Muscle of leg (tissue), 16 donors: ENCODE measurements at places on chromosomes 2 and 18. TPM values are rescaled to one million over a fixed set of nuclear protein-coding genes. Genes with fewer than 3 reads are reported as not detected.

The CHST10 gene
- total RNA-seq = 14.0 TPM

DNA sequence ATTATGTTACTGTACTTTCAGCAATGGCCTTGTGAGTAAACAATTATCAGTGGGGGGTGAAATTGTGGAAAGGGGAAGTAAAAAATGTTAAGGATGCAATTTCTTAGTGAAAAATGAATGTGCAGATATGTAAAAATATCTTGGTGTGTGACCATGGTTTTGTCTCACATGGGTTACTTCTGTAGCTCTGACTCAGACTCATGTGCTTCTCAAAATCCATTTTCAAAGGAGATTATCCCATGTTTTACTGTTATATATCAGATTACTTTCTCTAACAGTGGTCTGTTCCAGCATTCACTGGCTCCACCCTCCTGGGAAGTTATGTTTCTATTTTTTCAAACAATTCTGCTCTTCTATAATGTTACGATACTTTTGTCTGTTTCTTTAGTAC, 298.2 kb upstream of the COL3A1 start:
- H3K4me3 ChIP-seq = no peak overlapping the region
- no peaks in the 10 kb centered on the region for H3K27me3 ChIP-seq
- H3K27ac ChIP-seq = no peak overlapping the region

The MC4R gene
- total RNA-seq = 0.62 TPM

DNA sequence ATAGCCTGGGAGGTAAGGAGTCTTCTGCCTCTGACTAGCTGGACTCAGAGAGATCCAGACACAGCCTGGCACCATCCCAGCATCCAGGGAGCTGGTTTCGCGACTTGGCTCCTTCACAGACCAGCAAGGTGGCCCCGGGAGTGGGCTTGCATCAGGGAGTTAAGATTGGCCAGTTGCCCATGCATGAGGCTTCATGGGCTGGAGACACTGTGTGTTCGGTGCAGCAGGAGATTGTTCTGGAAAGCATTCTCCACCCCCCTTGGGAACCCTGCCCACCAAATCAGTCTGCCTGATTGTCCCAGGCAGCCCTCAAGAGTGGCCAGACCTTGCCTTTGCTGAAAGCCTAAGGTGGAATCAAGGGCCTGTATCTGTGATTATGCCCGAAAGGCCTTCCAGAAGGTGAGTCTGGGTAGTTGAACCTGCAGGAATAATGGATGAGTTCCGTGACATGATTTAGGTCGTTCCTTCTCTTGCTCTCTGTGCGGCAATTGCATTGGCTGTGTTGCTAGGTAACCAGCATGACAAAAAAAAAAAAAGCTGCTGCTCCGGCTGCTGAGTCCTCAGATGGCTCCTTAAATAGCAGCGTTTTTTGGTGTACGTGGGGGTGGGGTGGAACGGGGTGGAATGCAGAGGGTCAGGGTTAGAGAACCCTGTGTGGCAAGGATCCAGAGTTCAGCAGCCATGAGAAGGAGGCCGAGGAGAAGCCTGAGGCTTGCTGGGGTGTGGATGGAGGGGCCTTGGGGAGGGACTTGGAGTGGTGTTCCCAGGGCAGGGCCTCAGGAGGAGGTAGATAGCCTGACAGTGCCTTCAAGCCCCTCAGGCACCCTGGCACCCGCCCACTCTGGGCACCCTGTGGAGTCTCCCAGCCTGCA, 93.0 kb upstream of the MCFD2 start:
- H3K27me3 ChIP-seq = no peaks in the 10 kb centered on the region
- H3K36me3 ChIP-seq = peaks cover 30% of the 10 kb centered on the region
- H3K27ac ChIP-seq = peak overlapping the region; percentile 83
- peak; percentile 89 for DNase-seq
- peaks cover 65% of the 10 kb centered on the region for H3K4me1 ChIP-seq
- no peak overlapping the region for H3K4me3 ChIP-seq

GRCh38 chr2:126725580-126725979, 69.6 kb downstream of the GYPC start:
- H3K4me1 ChIP-seq = peaks cover 22% of the 10 kb centered on the region
- DNase-seq = no peak
- H3K36me3 ChIP-seq = no peaks in the 10 kb centered on the region
- H3K4me3 ChIP-seq = no peak overlapping the region

DNA sequence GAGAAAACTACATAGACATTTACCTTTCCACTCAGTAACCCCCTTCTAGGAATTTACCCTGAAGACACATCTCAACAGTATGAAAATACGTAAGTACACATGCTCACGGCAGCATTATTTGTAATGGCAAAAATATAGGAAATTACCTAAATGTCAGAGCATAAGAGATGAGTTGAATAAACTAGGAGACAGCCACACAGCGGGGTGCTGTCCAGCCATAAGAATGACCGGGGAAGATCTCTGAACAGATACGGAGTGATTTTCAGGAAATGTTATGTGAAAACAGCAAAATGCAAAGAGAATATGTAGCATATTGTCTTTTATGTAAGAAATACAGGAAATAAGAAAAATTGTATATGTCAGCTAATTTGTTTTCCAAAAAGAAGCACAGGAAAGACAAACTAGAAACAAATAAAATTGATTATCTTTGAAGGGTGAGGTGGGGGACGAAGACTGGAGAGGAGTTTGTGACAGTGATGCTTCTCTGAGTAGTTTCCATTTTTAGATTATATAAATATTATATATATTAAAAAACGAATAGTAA, 195.4 kb downstream of the HAUS1 start:
- H3K4me1 ChIP-seq = peaks cover 8% of the 10 kb centered on the region
- no peak overlapping the region for H3K4me3 ChIP-seq
- no peaks in the 10 kb centered on the region for H3K36me3 ChIP-seq
- no peak overlapping the region for H3K27ac ChIP-seq

- H3K27ac ChIP-seq = peak overlapping the region; percentile 58
- no peaks in the 10 kb centered on the region for H3K27me3 ChIP-seq
- peak; percentile 78 for DNase-seq
- no peak overlapping the region for H3K4me3 ChIP-seq
- peaks cover 6% of the 10 kb centered on the region for H3K4me1 ChIP-seq
These were observed 22.2 kb upstream of the TMEM87B start for GRCh38 chr2:112032689-112033465.

The RAB6D gene
- 0.09 TPM for total RNA-seq

DNA sequence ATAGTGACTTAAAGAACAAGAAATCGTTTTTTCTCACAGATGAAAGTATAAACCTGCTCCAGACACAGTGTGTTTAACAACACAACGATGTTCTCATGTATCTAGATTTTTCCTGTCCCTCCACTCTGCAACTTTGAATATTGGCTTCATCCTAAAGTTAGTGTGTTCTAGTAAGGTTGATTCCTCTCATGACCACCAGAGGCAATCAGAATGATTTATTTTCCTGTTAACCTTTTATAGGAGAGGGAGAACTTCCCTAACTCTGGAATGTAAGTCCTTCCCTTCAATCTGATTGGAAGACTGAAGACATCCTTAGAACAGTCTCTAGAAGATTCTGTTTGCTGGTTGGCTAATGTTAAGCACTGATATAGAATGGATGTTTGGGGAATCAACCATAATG, 41.0 kb upstream of the TAF4B start:
- H3K4me3 ChIP-seq = no peak overlapping the region
- H3K27ac ChIP-seq = no peak overlapping the region
- H3K27me3 ChIP-seq = no peaks in the 10 kb centered on the region
- no peak for DNase-seq
- H3K36me3 ChIP-seq = no peaks in the 10 kb centered on the region
- no peaks in the 10 kb centered on the region for H3K4me1 ChIP-seq

The PLGLB2 gene
- 0.80 TPM for total RNA-seq

GRCh38 chr2:37894047-37894446, 31.0 kb upstream of the RMDN2 start:
- H3K4me3 ChIP-seq = no peak overlapping the region
- H3K36me3 ChIP-seq = no peaks in the 10 kb centered on the region
- H3K27me3 ChIP-seq = no peaks in the 10 kb centered on the region
- DNase-seq = no peak
- no peaks in the 10 kb centered on the region for H3K4me1 ChIP-seq
- H3K27ac ChIP-seq = no peak overlapping the region

- no peak overlapping the region for H3K4me3 ChIP-seq
- no peaks in the 10 kb centered on the region for H3K36me3 ChIP-seq
- peak overlapping the region; percentile 88 for H3K27ac ChIP-seq
- DNase-seq = no peak
These were observed 60.2 kb downstream of the E2F6 start for GRCh38 chr2:11405599-11406266.

DNA sequence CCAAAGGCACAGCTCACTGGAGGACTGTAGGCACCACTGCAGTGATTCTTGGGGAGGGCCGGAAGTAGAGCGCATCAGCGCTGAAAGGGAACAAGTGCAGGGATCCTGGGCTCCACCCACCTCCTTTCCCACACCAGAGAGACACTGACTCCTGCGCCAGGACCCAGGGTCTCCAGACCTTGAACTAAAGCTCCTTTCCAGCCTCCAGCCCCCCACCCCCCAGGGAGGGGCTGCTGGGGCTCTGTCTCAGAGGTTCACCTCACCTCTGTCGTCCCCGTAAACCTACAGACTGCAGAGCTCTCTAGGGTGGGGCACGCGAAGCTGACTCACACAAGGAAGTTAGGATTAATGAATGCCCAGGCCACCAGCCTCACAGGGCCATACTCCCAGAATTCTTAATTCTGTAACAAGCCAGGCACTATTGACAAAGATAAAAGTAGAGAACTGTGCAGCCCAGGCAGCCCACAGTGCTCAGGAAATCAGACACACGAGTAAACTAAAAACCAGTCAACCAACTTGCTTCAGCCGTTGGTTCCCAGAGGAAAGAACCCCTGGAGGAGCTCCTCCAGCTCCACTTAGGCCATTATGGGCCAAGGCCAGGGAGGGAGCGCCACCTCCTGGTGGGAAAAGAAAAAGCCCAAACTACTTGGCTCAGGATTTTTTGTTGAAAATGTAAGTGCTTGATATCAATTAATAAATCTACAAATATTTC, 45.1 kb upstream of the ACAA2 start:
- H3K36me3 ChIP-seq = no peaks in the 10 kb centered on the region
- DNase-seq = peak; percentile 64
- H3K4me3 ChIP-seq = no peak overlapping the region
- no peaks in the 10 kb centered on the region for H3K27me3 ChIP-seq
- H3K27ac ChIP-seq = no peak overlapping the region

The IL1R2 gene
- total RNA-seq = 0.18 TPM

DNA sequence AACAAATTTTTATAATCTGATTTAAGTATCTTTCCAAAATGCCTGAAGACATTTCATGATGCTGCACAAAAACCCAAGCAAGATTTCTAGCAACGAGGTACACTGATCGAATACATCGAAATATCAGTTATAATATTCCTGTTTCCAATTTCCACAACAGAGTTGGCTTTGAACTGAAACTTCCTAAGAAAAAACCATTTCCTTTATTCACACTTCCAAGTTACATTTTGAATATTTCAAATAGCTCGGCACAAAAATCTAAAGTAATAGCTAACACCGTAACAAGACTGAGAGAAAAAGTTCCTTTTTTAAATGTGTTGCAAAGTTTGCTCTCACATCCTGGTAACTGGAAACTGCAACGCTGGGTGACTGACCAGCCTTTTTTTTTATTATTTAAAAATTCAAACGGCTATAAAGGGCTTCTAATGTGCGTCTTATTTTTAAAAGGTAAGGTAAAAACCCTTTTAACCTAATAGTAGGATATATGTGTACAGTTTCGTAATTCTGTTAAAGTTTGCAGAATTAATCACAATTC, 1.7 kb downstream of the HNRNPLL start:
- DNase-seq = peak; percentile 39
- peak overlapping the region; percentile 97 for H3K27ac ChIP-seq
- H3K4me1 ChIP-seq = peaks cover 14% of the 10 kb centered on the region
- peak overlapping the region; percentile 89 for H3K4me3 ChIP-seq
- no peaks in the 10 kb centered on the region for H3K27me3 ChIP-seq

DNA sequence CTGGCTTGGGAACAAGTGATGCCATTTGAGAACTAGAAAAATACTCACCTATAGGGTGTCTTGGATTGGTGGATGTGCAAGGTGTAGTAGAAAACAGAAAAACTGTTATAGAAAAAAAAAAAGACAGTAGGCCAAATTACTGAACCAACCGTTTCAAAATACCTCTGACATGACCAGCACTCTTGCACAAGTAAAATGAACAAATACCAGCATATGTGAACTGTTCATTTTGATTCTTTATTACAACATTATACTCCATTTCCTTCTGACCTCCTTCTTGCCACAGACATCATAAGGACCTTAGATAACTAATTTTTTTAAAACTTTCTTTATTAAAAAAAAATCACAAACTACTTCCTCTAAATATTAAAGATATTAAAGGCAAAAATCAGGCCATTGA, 125.5 kb downstream of the ATAD2B start:
- H3K27ac ChIP-seq = no peak overlapping the region
- DNase-seq = no peak
- H3K36me3 ChIP-seq = no peaks in the 10 kb centered on the region
- H3K27me3 ChIP-seq = no peaks in the 10 kb centered on the region
- no peak overlapping the region for H3K4me3 ChIP-seq

DNA sequence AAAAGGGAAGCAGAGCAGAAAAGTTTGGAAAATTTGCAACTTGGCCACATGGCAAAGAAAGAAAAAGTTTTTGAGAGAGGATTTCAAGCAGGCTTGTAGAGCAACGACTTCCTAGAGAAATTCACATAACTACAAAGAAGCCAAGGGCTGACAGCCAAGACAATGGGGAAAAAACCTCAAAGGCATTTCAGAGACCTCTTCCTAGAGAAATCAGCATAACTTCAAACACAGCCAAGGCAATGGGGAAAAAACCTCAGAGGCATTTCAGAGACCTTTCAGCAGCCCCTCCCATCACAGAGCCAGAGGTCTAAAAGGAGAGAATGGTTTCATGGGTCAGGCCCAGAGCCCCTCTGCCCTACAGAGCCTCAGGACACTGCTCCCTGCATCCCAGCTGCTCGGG, 7.2 kb downstream of the ADI1 start:
- DNase-seq = no peak
- H3K27ac ChIP-seq = no peak overlapping the region
- H3K4me1 ChIP-seq = no peaks in the 10 kb centered on the region
- no peak overlapping the region for H3K4me3 ChIP-seq
- no peaks in the 10 kb centered on the region for H3K27me3 ChIP-seq

- no peak for DNase-seq
- H3K27me3 ChIP-seq = no peaks in the 10 kb centered on the region
- no peak overlapping the region for H3K4me3 ChIP-seq
- H3K4me1 ChIP-seq = peaks cover 10% of the 10 kb centered on the region
- H3K36me3 ChIP-seq = peaks cover 7% of the 10 kb centered on the region
These were observed 6.5 kb downstream of the RNF149 start for GRCh38 chr2:101302016-101302415.
